Islet precursor cell (in vitro differentiated cells): ENCODE measurements at places on chromosomes 12 and 14.
A peak's percentile ranks its signal among the peaks of the same experiment; 100 is the strongest.

DNA sequence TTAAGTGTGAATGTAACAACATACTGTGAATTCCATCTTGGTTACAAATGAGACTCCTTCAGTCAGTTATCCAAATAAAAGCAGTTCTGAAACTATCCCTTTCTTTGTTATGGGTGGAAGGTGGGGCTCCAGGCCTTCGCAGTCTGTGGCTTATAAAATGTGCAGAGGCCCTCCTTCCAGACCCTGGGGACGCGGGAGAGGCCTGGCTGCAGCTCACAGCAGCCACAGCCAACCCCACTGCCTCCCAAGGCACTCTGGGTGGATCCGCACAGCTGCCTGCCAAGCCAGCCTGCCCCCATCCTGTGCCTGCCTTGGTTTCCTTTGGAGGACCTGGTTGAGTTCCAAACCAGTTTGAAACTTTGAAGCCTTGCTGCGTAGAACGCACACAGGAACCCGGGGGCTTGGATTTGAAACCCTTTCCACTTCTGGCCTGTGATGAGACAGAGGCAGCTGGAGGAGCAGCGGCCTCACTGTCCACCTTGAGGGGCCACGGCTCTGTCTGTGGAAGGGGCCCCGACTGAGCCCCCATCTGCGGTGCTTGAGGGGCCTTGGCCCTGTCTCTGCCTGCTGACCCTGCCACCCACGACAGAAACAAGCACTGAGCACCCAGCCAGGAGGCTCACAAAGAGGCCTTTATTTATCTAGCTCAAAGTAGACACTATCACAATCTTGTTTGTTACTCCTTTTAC is 30.4 kb downstream of the CCNK start:
- peak; percentile 57 for DNase-seq

- DNase-seq = no peak
Measured at GRCh38 chr12:20475542-20475941, 107.2 kb downstream of the PDE3A start.

DNA sequence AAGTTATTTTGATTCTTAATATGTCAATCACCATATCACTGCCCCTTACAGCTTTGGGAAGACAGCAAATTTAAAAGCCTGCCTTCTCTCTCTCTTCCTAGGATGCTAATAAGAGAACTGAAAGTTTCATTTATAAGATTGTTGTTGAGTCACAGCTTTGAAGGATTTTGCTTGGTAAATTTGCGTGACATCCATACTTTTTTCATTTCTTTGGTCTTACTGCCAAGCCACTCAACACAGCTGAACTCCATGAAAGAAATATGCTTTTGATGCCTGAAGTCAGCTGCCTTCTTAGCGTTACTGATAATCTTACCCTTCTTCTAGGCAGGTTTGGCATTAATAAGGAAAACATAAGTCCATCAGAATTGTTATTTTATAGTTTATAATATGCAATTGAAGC is 155.0 kb downstream of the CRADD start:
- no peak for DNase-seq

DNA sequence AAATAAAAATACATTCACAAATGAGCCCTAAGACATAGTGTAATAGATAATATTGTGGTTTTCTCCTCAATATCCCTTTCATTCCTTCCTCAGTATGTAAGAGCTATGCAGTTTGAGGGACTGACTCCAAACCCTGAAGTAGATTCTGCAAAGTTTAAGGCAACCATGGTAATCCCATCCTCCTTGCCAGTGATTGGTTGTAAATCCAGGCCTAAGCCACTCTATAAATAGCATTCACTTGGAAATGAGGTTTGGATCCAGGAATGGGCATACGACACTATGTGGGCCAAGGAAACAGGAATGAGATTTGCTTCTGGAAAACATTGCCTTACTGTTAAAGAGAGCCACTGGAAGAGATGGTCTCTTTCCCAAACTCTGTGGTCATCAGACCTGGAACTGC is 468.7 kb upstream of the SOX5 start:
- no peak for DNase-seq

DNA sequence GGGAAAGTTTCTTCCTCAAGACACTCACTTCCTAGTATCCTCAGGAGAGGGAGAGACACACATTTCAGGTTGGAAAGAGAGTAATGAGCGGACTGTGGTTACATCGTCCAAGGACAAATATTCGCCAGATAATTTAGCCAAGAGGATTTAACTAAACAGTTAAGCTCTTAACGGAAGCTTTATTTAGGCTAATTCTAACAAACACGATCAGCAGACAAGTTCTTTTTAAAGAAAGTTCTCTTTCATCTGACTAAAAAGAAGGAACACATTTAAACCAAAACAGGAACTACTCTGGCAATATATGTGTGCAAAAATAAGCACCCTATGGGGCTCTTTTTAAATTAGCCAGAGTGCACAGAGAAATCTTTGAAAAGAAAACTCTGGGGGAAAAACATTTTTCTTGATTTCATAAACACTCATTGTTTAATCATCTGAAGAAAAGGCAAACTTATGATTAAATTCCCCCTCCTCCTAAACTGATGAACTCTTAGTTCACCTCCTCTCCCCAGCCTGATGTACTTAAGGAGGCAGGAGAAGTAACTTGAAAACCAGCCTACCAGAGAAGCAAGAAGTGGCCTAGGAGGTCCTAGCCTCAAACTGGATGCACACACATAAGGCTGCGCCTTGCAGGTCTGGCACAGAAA is 13.3 kb upstream of the BTG1 start:
- no peak for DNase-seq

GRCh38 chr12:127619869-127620734 is 646.9 kb upstream of the TMEM132C start:
- no peak for DNase-seq

GRCh38 chr12:75170640-75171185 is 38.9 kb downstream of the KCNC2 start:
- no peak for DNase-seq

DNA sequence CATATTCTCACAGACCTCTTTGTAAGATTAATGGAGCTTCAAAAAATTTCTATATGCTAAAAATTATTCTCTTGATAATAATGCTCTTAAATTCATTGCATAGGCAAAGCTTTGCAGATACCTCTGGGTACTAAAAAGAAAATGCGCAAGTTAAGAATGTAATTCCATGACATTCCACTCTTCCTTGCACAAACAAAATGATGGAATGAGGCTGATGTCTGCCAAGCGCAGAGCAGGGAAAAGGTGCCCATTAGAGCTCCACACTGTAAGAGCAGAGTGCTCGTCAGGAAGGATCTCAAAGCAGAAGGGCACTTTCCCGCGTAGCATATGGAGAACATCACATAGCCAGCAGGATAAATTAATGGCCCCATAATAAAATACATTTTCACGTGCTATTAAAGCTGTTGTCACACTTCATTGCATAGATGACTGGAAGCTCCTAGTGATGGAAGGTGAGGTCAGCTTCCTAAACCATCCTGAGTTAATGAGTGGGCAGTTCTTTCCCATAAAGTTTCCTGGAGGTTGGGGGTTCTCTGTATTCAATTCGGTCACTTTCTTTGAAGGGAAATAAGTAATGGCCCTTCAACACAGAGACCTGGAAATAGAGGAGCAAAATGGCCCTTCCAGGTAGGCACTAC is 1058.9 kb downstream of the GALC start:
- DNase-seq = no peak

DNA sequence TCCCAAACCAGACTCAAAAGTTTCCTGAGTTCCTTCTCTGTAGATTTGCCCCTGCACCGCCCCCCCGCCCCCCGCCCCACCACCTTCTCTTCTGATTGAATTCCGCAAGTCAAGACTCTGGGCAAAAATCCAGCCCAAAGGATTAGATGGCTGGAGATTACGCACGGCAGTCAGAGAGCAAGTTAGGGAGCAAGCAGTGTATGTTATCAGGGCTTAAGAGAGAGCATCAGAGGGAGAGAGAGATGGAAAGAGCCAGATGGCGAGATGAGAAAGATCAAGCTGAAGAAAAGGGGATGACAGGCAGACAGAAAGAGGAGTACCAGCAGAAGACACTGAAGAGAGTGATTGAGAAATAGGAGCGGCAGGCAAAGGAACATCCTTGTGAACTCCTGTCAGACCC is 13.9 kb upstream of the ANKRD33 start:
- DNase-seq = peak; percentile 59

DNA sequence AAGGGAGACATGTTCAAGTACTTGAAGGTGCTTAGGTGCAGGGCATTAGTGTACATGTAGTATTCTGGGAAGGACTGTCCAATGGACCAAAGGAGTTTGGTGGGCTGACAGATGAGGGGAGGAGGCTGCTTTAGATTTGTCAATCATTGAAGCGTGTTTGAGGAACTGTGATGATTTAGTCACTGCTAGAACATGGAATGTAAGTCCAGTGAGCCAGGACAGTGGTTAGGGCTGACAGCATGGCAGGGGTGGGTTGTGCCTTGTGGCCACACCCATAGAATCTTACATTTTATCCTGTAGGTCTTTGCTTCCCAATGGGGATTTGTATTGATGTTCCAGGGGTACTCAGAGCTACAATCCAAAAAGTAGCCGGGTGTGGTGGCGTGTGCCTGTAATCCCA is 24.6 kb downstream of the DIP2B start:
- DNase-seq = no peak

- no peak for DNase-seq
Measured at GRCh38 chr12:12521044-12521485, 41.6 kb downstream of the DUSP16 start.

DNA sequence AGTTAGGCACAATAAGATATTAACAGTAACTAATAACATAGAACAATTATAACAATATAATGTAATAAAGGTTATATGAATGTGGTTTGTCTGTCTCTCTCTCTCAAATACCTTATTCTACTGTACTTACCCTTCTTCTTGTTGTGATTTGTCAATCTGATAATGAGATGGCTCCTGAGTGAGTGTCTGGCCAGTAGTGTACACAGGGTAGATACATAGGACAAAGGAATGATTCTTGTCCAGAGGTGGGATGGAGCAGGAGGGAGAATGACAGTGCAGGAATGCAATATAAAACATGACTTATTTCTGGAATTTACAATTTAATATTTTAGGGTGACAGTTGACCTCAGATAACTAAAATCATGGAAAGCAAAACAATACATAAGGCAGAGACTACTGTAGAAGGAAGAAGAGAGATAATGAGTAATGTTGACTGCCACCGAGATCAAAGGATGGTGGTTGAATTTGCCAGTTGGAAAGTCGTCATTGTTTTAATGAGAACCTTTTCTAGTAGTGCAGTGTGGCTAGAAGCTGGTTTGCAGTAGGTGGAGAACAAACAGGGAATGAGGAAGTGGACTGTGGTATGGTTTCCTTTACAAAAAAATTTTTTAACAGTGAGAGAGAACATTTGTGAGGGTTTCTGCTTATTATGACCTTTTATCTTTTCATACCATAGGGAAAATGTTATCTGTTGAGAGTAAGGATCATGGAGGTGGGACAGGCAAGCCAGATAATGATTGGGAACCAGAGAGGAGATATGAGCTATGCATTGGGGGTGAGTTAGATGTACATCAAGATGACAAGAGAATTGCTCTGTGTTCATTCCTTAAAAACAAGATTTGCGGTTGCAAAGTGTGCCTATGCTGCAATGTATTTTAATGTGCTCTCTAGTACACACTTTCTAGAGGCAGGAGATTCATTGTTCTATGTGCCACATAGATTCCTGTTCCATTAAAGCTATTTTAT is 458.3 kb downstream of the BTG1 start:
- no peak for DNase-seq

GRCh38 chr14:98227000-98227726 is 1044.8 kb downstream of the BCL11B start:
- DNase-seq = no peak

DNA sequence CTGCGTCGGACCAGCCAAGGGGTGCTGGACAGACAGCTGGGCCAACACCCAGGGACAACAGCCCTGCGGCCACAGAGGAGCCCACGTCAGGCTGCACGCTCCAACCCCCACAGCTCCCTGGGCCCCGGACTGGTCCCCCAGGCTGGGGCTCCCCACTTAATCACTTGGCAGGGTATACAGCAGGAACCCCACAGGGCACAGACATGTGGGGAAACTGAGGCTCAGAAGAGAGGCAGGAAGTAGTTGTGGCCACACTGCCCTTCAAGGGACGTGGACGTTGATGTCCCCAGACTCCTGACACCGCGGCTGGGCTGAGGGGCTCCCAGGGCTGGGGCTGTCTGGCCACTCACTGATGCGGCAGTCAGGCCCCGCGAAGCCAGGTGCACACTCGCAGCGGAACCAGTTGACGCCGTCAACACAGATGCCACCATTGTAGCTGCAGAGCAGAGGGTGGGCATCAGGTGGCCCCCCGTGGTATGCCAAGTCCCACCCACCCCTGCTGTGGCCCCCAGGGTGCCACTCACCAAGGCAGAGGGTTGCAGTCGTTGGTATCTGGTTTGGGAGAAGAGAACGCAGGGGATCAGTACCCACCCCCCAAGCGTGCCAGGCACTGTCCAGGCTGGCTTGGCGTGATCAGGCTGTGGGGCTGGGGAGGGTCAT is 21.5 kb downstream of the JAG2 start:
- no peak for DNase-seq

GRCh38 chr12:122983789-122984515 is 3.5 kb downstream of the ARL6IP4 start:
- no peak for DNase-seq

DNA sequence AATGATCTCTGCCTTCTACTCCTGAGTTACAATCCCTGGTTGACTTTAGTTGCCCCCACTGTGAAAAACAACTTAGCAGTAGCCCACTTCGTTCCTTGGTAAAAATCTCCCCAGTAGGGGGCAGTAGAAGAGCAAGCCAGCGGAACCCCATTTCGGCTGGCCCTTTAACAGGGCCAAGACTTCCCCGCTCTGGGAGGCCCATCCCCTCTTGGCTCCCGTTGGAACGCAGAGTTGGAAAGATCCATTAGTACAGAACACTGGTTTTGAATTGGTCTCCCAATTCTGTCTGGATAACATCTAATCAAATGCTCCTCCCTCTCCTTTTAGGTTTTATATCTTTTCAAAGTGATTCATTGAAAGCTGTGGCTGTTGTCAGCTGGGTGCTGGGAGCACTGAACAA is 1133.3 kb downstream of the BCL11B start:
- peak; percentile 62 for DNase-seq

DNA sequence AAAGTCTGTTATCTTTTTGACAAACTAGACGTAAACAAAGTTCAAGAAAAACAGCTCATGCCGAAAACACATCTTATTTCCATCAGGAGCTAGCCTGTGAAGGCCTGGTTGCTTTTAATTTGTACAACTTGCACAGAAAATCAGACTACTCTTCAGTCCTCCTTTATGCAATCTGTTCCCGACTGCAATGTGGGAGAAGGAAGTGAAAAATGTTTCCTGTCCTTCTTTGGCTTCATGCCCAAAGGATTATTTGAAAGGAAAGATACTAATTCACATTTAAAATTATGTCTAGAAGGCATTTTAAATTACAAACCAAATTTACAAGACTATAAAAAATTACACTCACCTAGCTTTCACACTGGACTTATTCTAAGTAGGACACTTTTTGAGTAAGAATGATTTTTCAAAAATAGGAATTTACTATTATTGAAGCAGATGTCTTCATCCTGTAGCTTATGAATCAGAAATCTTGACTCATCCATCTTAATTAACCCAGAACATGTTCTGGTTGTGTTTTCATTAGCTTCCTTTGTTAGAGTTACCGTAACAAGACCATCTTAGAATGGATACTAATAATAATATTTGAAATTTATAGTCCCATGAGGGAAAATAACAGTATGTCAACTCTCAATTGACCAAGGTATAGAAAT is 272.6 kb downstream of the PRKD1 start:
- no peak for DNase-seq
